ENCODE measurements at places on chromosomes 1 and 21.

DNA sequence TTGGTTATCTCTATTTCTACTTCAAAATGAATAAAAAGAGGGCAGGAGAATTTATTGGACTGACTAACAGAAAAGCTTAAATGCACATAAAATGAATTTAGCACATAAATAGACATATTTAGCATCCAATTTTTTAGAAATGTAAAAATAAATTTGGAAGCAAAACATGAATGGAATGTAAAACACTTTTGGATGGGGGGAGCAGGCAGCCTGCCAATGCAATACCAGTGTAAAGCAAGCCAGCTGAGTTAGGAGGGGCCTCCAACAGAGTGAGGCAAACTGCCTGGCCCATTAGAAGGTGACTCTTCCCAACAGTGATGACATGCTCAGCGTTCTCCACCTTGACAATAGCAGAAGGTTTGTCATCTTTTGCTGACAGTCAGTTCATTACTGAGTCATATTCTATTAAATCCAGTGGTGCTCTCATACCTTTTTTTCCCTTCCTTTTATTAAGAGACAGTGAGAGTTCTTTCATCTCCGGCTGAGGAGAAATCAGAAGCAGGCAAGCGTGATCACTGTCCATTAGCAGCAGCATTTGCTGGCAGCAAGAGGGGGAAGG, 19.5 kb upstream of the EXO1 start:
- no peak for DNase-seq

DNA sequence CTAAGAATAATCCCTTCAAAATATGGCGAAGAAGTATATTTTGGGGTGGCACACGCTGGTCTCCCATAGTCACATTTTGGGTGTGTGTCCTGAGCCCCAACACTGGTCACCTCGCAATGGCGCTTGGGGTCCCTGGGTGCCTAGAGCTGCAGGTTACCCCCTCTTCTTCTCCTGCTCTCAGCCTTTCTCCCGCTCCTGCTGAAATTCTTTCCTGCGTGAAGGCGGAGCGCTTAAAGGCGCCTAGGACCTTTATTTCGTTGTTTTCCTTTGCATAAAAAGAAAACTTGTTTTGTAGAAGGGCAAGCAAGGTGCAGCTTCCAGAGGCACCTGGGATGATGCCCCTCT, 339 bp upstream of the PIK3CD start:
- DNase-seq = no peak

DNA sequence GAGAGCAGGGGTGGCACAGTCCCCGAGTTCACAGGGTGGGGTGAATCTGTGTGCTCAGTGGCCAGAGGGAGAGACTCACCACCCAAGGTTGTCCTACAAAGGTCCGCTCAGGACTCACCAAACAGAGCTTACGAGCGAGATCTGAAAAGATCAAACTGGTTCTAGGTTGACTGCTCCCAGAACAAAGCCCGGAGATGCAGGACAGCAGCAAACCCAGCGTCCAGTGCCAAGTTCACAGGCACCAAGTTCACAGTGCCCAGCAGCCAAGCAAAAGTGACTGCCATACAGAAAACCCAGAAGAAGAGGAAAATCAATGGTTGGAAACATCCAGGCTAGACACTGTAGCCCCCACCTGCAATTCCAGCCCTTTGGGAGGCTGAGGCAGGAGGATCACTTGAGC, 35.7 kb downstream of the AGPAT3 start:
- no peak for DNase-seq

- no peak for DNase-seq
These were observed 46.0 kb downstream of the GRIK3 start for GRCh38 chr1:36988321-36988720.

GRCh38 chr1:11730429-11730891, 5.5 kb upstream of the AGTRAP start:
- DNase-seq = no peak

DNA sequence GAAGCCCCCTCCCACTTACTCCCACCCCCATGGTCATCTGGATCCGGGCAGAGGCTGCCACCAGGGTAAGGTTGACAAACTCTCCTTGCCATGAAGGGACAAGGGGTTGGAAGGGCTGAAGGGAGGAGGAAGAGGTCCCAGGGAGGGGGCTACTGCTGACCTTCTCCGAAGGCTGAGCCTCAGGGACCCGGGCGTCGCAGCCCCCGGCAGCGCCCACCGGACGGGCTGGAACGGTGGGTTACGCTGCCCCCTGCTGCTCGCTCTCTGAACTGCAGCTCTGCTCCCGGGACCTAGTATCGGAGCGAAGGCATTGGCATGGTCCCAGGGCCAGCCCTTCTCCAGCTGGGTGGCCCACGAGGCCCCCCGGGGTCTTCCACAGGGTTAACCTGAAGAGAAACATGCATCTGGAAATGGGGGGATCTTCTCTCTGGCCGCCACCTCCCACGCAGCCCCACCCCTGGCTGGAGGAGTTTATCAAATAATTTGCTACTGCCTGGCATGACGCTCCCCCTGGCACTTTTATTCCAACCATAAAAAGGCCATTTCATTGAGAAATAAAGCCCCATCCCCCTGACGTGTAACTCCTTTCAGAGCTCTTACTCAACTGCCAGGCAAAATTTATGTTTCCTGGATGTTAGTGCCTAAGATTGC, 70.4 kb upstream of the TARDBP start:
- DNase-seq = no peak

GRCh38 chr1:87204441-87204840, 124.2 kb upstream of the LMO4 start:
- no peak for DNase-seq

GRCh38 chr1:14738235-14738634, 139.8 kb downstream of the KAZN start:
- no peak for DNase-seq

Measured in cortex of kidney (tissue), 1 donor.